ENCODE measurements at places on chromosomes 7 and 10. TPM values are rescaled to one million over a fixed set of nuclear protein-coding genes. Genes with fewer than 3 reads are reported as not detected.

Gene MCU
- 26.2 TPM for total RNA-seq

Gene FAM25G
- total RNA-seq = 21.2 TPM

Gene WDR86
- 0.08 TPM for total RNA-seq

Gene IDI2
- total RNA-seq = not detected

All from hair follicular keratinocyte (primary cell).